H1 (cell line): ENCODE measurements at places on chromosomes 1 and 21.

DNA sequence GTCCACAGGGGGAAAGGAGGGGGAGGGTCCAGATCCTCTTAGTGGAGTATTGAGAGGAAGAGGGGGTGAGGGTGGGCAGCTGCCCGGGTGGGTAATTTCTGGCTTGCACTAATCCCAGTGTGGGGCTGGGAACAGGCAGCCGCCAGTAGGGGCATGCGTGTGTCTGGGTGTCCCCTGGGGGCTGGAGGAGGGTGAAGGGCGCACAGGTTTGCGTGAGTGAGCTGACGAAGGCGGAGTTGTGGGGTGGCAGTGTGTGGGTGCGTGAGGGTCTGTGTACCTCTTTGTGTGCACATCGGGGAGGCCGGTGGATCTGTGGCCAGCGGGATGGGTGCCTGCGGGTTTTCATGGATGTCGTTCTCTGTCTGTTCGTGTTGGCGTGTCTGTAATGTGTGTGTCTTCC lies 97.3 kb downstream of the PAX7 start:
- no peak for DNase-seq

DNA sequence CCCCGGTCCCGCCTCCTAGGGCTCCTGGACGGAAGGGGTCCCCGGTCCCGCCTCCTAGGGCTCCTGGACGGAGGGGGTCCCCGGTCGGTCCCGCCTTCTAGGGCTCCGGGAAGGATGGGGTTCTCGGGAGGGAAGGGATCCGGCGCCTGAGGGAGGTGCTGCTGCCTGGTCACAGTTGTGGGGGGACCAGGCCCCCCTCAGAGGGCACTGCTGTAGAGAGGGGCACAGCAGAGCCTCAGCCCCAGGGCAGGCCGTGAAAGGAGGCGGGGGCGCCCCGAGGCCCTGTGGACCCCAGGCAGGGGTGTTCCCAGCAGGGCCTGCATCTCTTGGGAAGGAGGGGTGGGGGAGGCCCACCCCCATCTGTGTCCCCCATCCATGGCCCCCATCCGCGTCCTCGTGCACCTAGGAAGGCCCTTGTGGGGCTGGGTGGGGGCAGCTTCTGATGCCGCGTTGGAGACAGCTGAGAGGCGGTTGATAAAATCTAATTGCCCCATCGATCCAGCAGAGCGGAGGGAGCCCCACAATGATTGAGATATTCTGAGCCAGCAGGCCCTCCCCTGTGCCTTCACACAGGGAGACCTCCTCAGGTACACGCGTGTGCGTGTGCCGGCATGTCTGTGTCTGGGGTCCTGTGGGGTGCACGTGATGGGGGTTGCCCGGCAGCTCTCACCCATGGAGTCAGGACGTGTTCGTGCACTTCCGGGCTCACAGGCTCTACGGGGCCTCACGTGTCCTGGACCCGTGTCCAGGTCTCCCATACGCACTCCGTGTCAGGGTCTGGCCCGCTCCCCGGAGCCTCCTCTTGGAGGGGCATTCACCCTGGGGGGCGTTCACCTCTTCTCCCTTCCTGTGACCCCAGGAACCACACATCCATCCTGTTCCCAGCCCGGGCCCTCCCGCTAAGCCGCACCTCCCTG lies 12.9 kb downstream of the SAMD11 start:
- no peak for DNase-seq

GRCh38 chr1:11138029-11138428 lies 38.4 kb upstream of the EXOSC10 start:
- DNase-seq = no peak

DNA sequence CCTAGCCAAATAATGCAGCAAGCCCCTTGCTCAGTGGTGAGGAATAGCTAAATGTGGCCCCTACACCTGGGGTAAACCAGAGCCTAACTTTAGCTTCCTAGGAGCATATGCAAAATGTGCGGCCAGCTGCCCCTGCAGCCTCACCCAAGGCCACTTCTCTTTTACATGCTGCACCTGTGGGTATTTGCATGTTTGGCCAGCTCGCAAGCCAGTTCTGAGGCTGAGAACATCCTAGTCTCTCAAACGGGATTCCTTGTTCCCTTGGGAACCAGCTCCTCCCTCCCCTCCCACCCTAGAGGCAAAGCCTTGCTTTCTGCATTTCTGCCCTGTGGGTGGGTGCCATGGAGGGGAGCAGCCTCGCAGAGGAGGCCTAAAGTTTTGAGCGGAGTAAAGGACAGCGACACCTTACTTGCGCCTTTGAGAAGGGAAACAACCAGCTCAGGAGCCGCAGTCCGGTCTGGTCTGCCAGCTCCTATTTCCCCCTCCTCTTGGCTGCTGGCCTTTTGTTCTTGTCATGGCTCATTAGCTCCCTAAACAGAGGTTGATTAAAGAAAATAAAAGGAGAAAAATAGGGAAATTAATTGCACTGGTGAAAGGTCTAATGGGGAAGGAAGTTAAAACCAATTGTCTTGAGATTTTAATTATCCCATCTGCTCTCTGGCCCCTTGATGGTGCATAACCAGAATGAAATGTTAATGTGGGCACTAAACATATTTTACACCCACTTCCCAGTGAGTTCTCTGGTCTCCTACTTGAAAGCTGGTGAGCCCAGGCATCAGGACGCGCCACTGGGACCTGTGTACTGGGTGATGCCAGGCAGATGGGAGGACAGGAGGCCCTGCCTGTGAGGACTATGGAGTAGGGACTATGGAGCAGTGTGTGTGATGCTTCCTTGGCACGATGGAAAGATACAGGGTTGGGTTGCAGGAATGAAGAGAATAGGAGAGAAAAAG lies 68.7 kb downstream of the TEX35 start:
- DNase-seq = peak; percentile 62

- DNase-seq = no peak
Observed at GRCh38 chr1:208273386-208274017, 29.3 kb upstream of the PLXNA2 start.

- DNase-seq = no peak
Observed at GRCh38 chr21:42939582-42940413, 14.4 kb upstream of the ERVH48-1 start.

DNA sequence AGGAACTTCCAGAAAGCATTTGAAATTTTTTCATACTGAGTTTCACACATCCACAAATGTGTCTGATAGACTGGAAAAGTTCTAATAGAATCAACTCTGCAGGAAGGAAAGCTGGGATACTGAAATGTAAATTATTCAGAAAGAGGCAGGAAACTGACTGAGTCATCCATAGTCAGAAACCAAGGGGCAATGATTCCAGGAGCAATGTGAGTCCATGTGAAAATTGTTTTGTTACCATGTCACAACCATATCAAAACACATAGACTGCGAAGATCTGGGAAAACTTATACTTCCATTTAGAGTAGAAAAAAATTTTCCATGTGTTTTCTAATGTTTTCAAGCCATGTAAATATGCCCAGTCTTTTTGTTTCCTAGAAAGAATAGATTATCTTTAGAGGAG lies 142.3 kb upstream of the TMPRSS15 start:
- DNase-seq = no peak

DNA sequence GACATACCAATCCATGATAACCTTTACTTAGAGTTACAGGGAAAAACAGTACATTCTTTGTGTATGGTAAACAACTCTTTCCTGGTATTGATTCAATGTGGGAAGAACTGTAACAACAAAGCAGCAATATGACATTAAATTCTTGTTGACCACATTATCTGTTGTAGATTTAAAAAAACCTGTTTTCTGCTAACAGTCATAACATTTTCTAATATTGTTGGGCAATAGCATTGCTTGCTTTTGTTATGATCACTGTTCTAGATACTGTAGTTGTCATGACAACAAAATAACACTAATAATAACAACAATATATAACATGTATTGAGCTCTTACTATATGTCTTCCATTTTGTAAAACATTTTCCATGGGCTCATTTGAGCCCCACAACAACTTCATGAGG lies 54.2 kb downstream of the PDE4B start:
- DNase-seq = no peak

GRCh38 chr21:20999659-21000058 lies 1.4 kb downstream of the NCAM2 start:
- peak; percentile 70 for DNase-seq

- no peak for DNase-seq
Observed at GRCh38 chr21:43734131-43734927, 15.4 kb downstream of the PDXK start.

DNA sequence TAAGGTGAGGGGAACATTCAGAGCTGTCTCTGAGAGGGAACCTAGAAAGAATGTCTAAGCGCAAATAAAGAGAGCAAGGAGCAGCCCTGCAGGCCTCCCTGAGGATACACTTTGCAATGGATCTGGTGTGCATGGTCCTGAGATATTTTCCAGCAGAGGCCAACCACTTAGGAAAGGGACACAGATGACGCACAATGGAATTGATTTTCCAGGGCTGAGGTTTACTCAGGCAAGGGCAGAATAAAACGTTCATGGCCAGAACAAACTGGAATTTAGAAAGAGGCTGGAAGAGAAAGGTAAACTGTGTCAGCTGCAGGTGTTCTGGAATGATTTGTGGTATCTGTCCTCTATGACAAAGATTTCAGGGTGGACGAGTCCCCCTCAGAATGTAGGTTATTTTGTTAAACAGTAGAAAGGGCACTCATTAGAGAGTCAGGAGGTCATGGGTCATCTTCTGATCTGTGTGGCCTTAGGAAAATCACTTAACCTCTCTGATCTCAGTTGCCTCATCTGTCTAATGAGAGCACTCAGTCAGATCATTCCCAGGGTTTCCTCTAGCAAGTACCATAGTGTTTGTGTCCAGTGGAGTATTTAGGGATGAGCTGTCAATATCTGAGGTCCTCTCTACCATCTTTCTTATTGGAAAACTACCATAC lies 61.8 kb upstream of the PGBD5 start:
- DNase-seq = no peak

- no peak for DNase-seq
Observed at GRCh38 chr21:31236528-31236927, 107.5 kb downstream of the TIAM1 start.

- no peak for DNase-seq
Observed at GRCh38 chr1:118744420-118744819, 243.7 kb downstream of the TBX15 start.
